ENCODE measurements at places on chromosomes 1 and 21.

- peak; percentile 60 for DNase-seq
These were observed 72.2 kb downstream of the PHTF1 start for GRCh38 chr1:113686891-113687618.

GRCh38 chr1:116900471-116901365, 9.0 kb upstream of the PTGFRN start:
- DNase-seq, result no peak

DNA sequence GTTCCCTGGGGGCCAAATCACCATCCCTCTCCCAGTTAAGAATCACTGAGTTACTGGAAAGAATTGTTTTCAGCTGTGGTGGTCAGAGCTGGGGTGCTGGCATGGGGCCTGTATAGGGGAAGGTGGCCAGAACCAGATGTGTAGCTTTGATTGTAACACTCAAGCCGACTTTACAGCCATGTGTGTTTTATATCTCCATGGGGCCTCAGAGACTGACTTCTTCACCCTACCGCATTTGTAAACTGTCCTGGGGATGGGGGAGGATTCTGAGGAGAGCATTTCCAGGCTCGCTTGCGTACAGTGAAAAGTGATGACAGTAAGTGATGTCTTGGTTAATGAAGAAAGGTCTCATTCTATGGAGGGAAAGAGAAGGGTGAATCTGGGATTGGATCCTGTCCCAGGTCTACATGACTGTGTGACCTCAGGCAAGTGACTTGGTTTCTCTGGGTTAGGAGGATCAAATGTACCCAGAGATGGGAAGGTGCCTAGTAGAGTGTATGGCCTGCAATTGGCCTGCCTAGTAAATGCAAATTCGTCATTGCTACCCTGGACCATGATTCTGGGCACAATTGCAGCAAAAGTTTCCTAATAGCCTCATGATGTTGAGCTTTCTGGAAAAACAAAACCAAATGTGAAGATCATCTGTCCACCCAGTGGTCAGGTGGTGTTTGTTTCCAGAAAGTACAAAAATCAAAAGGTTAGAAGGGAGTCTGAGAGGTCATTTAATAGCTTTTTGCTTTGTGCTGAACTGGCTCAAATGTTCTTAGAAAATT, 49.7 kb upstream of the RCC2 start:
- DNase-seq, result no peak

GRCh38 chr1:15952317-15953258, 23.3 kb downstream of the ZBTB17 start:
- DNase-seq, result peak; percentile 98

DNA sequence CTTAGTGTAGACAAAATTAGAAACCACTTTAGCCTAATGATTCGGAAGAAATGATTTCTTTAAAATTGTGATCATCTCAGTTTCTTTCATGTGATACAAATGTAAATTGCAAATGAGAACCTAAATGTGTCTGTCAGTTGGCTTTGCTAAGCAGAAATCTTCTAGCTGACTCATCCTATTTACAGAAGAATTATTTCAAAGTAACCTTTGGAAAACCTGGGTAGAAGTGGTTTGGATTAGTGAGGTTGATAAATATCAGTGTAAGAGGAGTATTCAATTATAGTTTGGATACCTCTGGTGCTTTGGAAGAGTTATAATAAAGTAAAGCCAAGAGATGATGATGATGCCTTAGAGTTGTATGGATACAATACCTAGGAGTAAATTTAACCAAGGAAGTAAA, 37.4 kb downstream of the CC2D1B start:
- DNase-seq, result no peak

DNA sequence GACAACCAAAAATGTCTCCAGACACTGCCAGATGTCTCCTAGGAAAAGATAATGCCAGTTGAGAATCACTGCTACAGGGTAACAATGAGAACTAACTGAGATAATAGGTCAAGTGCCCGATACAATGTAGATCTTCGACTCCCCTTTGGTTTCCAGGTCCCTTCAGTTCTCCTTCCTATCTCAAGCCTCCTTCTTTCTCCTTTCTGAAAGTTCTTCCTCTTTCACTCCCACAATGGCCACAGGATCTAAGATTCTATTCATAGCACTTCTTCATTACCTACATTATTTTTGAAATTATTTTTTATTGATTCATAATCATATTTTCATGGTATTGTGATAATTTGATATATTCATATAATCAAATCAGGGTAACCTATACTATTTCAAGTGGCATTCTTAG, 6.3 kb downstream of the PFDN2 start:
- no peak for DNase-seq

DNA sequence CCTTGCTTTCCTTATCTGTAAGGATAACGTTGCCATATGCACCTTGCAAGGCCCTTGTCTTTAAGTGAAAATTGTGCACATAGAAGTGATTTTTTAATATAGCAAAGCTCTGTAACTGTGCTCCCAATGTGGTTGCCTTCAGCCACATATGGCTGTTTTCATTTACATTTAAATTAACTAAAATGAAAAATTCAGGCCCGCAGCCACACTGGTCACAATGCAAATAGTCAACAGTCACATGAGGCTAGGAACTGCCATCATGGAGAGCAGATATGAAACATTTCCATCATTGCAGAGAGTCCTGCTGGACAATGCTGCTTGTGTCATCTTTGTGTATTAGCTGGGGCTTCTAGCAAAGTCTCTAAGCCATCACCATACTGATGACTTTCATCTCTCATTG, 83.4 kb downstream of the PGBD5 start:
- no peak for DNase-seq

DNA sequence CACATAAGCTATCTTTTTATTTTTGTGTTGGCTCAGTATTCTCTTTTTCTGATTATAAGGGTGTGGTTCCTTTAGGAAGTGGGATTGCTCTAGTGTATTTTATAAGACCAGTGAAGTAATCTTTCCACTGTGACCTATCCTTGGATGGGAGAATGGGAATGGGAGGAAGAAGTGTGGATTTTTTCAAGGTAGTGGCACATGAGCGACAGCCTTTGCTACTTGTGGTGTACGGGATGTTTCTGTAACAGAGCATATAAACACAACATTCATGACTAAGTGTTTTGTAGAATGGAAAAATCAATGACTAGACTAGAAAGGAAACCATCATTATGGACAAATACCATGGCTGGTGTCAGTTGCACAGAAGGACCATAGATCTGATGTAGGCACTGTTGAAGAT, 209.6 kb downstream of the GIPC2 start:
- peak; percentile 43 for DNase-seq

DNA sequence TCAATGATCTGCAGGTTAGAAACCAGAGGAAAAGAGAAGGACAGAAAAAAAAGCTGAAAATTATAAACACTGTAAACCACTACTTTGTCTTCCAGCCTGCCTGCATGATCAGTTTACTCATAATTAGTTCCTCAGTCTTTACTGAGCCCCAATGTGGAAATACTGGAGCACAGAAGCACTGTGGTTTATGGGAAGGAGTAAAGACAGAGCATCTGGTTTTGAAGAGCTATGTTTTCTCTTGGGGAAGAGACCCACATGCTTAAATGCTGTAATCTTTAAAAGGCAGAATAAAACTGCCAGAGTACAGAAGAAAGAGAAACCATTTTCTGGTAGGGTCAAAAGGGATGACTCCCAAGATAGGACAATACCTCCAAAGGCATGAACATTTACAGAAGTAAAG, 159.0 kb upstream of the ZNHIT6 start:
- no peak for DNase-seq

- DNase-seq, result no peak
These were observed 52.0 kb upstream of the SMYD2 start for GRCh38 chr1:214228976-214229375.

GRCh38 chr1:155277902-155278688, 832 bp downstream of the HCN3 start:
- peak; percentile 45 for DNase-seq

DNA sequence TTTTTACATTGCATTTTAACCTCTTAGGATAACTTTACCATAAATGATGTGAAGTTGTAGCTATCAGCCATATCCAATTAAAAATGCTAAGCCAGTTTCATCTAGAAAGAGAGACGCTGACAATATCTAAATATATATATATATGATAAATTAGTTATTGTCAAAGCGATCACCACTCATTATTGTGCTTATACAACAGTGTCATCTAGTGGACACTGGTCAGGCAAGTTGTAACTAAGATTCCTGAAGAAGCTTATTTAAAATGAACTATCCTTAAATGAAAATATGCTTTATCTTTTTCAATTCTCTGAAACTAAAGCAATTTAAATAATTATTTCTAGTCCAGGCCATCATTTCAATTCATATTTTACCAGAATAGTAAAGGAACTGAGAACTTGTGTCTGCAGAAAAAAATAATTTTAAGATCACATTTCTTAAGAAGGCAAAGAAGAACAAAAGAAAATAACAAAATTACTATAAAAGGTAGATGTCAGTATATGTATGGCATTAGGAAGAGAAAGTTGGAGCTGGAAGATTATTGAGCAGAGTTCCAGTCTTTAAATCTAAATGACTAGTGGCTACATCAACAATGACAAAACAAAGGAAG, 193.3 kb upstream of the SNX7 start:
- DNase-seq, result peak; percentile 69

DNA sequence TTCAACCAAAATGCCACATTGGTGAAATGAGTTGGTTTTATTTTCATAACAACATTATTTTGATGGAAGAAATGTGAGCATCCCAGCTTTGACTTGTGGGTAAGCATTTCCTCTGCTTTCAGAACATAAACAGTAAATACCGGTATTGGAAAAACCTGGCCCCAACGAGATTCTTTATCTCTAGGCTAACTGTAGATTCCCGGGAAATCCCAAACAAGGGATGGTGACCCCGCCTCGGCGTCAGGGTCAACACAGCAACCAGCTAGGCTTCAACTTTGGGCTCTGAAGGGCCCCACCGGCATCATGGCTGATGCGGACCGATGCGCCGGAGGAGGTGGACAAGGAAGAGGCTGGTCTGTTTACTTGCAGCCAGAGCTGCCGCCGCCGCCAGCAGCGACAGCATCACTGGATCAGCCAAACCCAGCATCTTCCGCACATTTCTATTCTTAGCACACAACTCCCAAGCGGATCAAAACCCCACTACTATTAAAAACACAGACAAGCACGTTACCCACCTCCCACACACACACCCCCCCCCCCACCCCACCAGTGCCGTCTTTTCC, 1.1 kb downstream of the AKT3 start:
- peak; percentile 84 for DNase-seq

GRCh38 chr1:234218078-234218477, 155.2 kb upstream of the COA6 start:
- no peak for DNase-seq

- no peak for DNase-seq
These were observed 15.4 kb upstream of the NASP start for GRCh38 chr1:45568421-45568820.

DNA sequence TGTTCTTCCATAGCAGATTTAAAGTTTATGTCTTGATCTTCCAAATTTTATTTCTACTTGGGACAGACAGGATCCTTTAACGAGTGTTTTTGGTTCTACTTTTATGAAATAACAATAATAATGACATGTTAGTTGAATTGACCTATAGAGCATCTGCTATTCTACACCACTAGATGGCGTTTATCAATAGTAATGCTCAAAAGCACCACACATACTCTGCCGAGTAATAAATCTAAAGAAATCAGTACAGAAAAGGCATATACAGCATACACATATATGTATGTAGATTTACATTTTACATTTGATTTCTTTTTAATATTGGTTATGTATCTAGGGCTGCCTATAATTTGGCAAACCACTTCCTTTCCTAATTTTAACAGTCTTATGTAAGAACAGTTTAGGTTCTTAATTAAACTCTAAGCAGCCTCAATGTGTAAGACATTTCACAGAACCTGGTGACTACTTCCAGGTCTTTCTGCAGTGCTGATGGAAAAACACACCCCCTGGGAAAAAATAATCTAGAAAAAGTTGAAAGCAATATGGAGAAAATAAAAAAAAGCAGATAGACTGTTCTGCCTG, 5.9 kb upstream of the SIPA1L2 start:
- DNase-seq, result peak; percentile 58

- DNase-seq, result no peak
These were observed 8.2 kb upstream of the MYOM3 start for GRCh38 chr1:24119859-24120756.

GRCh38 chr1:228411121-228411520, 4.5 kb upstream of the TRIM11 start:
- DNase-seq, result no peak

DNA sequence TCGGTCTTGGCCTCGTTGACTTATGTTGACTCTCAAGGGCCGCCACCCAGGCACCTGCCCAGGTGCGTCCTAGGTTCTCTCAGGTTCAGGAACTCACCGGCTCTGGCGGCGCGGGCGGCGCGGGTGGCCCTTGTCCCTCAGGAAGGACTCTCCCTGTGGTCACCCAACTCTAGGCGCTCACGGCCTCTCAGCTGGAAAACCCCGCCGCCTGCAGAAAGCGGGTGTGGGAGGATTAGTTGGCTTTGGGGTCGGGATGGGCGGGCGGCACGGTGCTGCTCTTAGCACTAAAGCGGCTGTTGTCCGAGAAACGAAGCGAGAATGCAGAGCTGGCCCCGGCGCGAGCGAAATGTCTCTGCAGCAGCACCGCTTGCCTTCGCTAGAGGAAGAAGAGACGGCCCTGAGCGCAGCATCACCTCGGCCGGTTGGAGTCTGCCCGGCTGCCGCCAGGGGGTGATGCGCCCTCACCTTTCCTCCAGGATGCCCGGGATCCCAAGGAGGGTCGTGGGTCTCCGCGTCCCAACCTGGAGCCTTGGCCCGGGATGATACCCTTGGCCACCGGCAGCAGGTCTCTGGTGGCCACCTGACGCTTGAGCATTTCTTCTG, 8.1 kb upstream of the TADA1 start:
- peak; percentile 15 for DNase-seq

GRCh38 chr1:192453360-192453992, 122.1 kb upstream of the RGS1 start:
- DNase-seq, result peak; percentile 7

DNA sequence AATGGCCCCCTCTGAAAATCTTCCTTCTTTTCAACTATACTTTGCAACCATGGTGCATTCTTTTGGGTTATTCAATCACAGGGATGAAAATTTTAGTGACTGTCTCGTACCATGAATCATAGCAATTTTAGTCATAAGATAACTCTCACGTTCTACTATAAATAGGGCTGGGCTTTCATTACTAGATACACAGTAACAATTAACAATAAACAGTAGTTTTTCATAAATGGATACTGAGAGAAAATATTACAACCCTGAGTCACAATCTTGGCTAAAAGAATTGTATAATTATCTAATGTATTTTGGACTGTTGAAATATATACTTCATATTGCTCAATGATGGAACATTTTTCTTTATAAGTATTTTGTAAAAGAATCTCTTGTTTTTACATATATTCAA, 96.1 kb downstream of the TEX35 start:
- peak; percentile 95 for DNase-seq

- DNase-seq, result peak; percentile 82
These were observed 134.2 kb upstream of the TNFSF4 start for GRCh38 chr1:173341307-173341706.

DNA sequence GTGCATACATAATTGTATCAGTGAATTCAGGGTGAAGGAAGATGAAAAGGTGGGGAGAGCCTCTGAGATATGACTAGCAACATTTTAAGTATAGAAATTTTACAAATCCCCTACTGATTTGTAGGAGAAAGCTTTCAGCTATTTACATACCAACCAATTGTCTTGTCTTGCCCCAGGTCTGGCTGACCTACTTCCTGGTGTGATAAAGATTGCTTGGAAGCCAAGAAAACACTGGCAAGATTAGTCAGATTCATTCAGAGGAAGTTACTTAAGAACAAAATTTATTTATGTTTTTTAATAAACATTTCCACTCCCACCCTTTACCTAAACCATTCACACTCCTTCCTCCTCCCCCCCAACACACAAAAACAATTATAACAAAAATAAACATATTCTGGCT, 17.5 kb downstream of the PTGS2 start:
- peak; percentile 33 for DNase-seq

All from EH (cell line).